Foreskin keratinocyte (primary cell): ENCODE measurements at places on chromosomes 4 and X. TPM values are rescaled to one million over a fixed set of nuclear protein-coding genes. Genes with fewer than 3 reads are reported as not detected.

GRCh38 chr4:118749347-118749988, 64.3 kb downstream of the METTL14 start:
- no peak for DNase-seq

GRCh38 chr4:3189459-3189858, 59.5 kb upstream of the MSANTD1 start:
- DNase-seq = no peak

DNA sequence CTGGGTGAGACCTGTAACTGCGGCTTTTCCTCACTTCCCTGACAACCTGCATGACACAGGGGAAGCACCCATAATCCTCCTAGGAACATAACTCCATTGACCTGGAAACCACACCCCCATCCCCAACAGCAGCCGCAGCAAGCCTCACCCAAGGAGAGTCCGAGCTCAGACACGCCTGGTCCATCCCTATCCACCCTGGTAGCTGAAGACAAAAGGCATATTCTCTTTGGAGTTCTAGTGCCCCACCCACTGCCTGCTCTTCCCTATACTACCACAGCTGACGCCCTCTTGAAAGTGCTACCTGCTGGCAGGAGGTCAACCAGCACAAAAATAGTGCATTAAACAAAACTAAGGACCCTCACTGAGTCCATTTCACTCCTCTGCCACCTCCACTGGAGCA, 1080.9 kb upstream of the IGFBP7 start:
- peak; percentile 20 for DNase-seq

- DNase-seq = no peak
These were observed 210.2 kb upstream of the GYPA start for GRCh38 chr4:144350706-144351105.

DNA sequence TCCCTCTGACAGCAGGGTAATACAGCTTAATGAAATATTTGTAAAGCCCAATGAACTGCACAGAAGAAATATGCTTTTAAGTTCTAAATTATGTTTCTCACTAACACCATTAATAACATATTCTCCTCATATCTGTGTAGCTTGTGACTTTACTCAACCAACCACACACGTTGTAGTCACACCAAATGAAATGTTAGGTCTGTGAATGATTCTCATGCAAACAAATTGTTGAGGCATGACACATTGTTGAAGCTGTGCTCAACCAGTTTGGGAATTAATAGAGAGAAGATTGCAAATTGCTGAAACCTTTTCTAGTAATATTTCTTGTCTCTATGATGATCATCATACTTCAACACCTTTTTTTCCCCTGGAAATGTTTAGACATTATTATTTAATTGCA, 645.9 kb downstream of the PCDH7 start:
- DNase-seq = peak; percentile 40

GRCh38 chr4:75107755-75108612, 175.1 kb downstream of the PARM1 start:
- peak; percentile 51 for DNase-seq

GRCh38 chr4:169628579-169628978, 8.2 kb downstream of the CLCN3 start:
- DNase-seq = no peak

DNA sequence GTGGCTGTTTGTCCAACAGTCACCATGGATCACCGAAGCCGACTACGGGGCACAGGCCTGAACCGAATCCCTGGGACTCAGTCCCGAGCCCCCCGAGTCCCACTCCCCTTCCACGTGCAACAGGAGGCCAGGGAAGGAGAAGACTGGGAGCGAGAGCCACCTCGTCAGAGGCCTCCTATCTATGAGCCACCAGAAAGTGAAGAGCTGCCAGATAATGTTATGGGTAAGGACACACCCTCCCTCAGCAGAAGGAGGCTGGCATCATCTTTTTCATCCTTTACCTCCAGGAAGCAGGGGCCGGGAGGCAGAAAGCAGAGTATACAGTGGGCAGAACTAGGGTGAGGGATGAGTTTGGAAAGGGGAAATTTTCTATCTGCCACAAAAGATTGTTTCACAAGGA, 2.8 kb upstream of the PRDX4 start:
- no peak for DNase-seq

DNA sequence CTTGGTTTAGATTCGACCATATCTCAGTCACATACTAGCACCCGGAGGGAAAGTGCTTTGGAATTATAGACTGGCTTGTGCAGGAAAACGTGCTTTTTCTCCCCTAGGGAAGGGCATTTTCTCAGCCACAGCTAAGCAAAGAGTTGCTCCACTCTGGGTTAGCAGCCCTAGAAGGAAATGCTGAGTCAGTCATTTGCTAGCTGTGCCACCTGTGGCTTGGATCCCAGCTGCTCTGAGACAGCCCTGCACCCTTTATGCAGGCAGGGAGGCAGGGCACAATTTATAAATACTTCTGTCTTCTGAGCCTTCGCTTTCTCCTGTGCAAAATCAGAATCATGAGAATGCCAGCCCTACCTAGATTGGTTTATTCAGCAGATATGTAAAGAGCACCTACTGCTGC, 1.3 kb upstream of the USP51 start:
- DNase-seq = no peak

GRCh38 chrX:51336584-51336983, 4.0 kb downstream of the NUDT10 start:
- DNase-seq = no peak

DNA sequence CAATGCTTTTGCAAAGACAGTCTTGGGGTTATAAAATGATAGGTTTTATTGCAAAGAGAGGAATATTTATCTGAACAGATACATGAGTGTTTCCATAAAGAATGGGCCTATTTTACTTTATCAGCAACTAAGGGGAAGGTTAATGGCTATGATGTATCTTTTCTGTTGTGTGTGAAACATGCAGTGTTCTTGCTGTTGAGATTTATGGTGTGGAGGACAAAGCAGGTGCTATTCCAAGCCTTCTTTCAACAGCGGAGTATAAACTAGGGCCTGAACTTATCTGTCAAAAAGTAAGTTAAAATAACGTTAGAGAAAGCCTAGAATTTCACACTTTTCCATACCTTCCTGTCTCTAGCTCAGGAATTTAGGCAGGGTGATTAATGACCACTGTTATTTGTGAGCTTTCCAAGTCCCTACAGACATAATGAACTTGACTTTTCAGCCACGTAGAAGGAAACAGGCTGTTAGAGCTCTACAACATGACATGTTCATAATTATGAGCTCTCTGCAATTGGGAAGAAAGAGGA, 411.4 kb downstream of the IL1RAPL1 start:
- no peak for DNase-seq

DNA sequence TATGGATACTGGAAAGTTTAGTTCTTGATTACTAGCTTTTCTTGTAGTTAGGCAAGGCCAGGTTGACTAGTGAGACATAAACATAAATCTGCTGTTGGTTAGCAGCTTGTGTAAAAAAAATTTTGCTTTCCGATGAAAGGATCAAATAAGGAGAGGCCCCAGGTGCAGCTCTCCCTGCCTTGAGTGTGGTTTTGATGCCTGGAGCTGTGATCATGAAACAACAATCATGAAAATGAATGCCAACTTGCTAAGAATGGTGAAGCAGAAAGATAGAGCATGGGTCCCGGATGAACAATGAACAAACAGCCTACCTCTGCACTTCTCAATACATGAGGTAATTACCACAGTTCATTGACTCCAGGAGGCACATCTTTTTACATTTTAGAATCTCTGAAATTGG, 14.4 kb upstream of the SYP start:
- DNase-seq = no peak

DNA sequence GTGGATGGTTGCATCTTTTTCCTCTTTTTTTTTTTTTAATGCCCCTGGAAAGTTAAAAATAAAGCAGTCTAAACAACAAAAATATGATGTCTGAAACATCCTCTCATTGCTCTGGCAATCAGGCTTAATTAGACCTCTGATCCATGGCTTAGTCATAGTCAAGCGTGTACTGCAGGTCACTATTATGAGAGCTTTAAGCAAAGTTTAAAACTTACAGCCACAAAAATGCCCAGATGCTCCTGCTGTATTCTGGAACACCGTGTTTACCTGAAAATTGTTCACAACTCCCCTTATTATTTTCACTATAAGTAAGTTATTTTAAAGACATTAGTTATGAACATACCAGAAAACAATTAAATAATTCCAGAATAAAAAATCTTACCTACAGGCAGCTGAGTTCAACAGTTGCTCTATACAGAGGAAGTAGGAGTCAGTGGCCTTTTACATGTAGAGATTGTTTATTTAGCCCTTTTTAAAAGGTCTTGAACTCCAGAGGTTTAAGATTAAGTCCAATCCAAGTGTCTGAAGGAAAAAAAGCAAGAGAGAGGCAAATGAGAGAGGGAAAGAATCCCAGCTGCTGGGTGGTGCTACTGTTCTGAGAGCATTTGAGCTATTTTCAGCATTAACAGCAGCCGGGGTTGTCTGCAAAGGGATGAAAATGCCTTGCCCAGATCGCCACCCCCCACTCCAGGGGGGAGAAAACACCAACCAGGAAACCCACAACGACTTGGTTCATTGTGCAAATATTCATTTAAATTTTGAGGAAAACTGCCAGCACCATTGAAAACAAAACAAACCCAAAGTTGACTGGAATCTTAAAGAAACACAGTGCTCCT, 36.9 kb downstream of the SORBS2 start:
- no peak for DNase-seq

- no peak for DNase-seq
These were observed 71.6 kb upstream of the SORBS2 start for GRCh38 chr4:185883591-185883990.

ELOVL6 gene
- 60.6 and 69.4 TPM in 2 replicates for total RNA-seq

DNA sequence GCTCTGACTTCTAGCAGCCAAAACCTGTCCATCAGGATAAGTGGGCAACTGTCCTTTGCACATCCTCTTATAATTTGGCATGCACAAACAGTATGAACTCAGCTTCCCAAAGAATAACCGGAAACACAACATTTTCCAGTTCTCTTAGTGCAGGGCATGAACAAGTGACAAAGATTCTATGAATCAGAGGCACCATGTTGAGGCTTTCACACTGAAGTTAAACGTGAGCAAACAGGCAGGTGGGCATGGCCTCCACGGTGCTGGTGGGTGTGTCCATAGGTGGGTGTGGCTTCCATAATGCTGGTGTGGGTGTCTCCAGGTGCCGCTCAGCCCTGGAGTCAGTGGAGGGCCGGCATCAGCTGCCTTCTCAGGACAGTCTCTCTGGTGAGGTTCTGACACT, 196.5 kb downstream of the SMIM20 start:
- peak; percentile 32 for DNase-seq

DNA sequence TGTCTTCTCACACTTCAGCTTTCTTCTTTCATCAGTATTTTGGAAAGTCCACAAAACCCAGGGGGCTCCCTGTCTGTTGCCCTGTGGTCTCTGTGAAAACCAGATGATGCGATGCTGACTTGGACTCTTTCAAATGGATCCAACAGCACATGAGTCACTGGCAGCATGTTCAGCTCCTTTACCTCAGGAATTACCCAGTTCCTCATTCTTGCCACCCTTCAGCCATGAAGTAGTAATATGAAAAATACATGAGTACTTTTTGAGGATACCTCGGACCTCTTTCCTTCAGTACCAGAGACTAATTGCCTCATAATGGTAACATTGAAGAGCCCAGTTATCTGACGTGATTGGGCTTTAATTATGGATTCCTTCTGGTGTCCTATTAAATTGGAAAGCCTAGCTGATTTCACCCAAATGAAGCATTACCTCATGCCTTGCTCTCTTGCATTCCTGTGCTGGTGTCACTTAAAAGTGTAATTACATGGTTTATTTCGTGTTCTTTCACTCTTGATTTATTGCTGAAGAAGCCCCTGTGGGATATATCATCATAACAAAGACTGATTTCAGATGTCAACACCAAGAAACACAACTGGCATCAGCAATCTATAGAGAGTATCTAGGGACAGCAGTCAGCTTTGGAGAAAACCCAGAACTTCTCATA, 63.4 kb downstream of the NFKB1 start:
- DNase-seq = peak; percentile 77

DNA sequence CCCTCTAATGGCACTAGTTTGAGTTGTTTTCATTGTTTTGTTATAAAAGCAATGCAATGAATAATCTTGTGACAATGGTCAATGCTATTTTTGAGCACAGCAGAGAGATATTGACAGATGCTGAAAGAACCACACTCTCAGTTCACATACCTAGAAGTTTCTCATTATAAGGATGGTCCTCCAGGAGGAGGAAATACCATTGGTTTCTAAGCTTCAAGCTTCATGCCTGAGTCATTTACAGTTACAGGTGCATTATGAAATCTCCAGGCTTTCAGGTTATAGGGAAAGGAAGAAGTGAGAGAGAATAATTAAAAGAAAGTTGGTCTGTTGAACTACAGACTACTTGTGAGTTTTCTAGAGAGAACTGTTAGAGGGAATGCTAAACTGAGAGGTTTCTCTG, 75.3 kb downstream of the PWWP3B start:
- DNase-seq = no peak
